HTR-8/SVneo (cell line): ENCODE measurements at places on chromosomes 4 and X.

DNA sequence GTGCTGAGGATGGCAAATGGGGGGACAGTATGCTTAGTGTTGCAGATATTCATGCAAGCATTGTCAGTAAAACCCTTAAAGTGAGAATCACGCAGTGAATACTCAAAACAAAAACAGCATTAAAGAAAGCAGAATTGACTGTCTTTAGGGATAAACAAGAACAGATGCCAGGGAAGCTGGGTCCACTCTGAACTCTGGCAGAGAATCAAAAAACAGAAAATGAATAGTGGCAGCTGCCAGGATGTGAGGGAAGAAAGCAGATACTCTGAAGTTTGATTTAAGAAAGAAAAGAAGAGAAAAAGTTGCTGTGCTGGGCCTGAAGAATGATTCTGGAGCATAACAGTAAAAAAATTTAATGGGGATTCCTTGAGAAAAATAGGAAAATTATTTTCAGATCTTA, 131.5 kb downstream of the GABRA2 start:
- no peak for DNase-seq

DNA sequence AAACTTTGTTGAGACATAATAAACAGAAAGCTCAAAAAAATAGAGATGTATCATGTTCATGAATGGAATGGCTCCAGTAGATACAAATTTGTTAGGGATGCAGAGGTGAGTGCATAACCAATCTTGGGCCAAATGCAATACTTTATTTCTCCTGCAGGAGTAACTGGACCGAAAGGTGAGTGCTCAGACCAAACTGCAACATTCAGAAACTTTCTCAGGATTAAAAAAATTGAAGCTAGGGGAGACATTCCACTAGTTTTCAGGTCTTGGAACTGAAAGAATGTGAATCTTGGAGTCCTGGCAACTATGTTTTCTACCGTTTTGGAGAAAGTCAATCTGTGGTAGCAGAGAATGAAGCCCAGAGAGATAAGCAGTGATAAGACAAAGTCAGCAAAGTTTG, 21.2 kb upstream of the LCORL start:
- no peak for DNase-seq

GRCh38 chr4:13678186-13678924, 50.8 kb upstream of the BOD1L1 start:
- no peak for DNase-seq

- DNase-seq: no peak
Observed at GRCh38 chr4:476501-476900, 22.5 kb downstream of the ZNF721 start.

DNA sequence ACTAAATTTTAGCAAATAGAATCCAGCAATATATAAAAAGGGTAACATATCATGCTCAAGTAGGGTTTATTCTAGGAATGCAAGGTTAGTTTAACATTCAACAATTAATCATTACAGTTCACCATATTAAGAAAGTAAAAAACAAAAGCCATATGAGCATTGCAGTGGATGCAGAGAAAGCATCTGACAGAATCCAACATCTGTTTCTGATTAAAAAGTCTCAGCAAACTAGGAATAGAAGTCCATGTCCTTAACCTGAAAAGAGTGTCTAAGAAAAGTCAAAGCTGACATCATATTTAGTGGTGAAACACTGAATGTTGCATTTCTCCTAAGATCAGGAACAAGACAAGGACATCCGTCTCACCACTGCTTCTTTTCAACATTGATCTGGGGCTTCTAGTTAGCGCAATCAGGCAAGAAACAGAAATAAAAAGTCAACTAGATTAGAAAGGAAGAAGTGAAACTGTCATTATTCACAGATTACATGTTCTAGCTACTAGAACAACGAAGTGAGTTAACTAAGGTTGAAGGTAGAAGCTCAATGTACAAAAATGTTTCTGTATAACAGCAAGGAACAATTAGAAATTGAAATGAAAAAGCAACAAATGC, 49.3 kb downstream of the MRPL1 start:
- DNase-seq: no peak

DNA sequence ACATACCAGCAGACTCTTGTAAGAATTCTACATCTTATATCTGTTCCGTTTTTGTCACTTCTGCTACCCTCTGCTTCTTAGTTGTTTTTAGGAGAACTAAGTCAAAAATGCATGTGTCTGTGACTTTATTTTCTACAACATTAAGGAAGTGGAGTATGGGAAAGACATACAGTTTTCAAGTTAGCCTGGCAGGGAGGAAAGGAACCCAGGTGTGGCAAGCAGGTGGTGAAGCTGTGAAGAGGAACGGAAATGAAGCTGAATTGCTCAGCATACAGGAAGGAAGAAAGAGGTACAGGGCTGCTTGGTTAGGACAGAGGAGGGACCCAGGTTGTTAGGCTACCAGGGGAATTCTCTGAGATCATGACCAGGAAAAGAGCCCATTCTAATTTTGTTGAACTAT, 9.4 kb downstream of the GPRIN3 start:
- DNase-seq: no peak

DNA sequence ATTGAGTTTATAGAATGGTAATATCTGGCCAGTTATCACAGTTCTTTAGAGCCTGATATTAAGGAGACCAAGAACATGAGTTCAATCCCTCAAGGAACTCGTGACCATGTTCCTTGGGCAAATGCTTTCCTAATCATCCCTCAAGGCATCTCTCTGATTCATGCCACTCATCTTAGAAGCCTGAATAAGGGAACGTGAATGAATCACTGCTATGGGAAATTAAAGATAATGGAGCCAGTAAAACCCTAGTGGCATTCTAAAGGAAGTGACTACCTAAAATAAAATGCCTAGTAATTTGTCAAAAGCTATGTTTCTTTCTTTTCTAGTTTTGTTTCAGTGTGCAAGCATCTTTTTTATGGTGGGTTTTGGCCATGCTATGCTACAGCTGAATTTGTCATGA, 1161.3 kb downstream of the C4orf33 start:
- DNase-seq: peak; percentile 25

DNA sequence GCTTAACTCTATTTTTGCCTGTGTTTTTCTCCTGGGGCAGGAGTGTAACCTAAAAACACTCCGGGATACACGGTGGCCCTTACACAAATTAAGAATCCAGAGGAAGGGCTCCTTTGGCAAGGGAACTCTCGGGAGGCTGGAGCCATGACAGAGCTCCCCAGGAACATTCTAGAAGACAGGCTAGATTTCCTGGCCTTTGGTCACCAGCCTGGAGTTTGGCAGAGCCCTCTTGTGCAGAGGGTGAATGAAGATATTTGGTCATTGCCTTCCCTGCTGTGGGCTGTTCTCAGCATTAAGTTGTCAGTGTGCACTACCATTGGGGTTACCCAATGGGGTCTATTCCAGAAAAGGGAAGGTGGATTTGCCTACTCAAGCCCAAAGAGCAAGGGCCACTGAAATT, 53.8 kb upstream of the LNX1 start:
- no peak for DNase-seq

- no peak for DNase-seq
Observed at GRCh38 chrX:2483398-2484060, 17.2 kb downstream of the DHRSX start.

- DNase-seq: no peak
Observed at GRCh38 chr4:14837860-14838259, 164.4 kb upstream of the CPEB2 start.
